Foreskin fibroblast (primary cell): ENCODE measurements at places on chromosomes 2 and 18.

DNA sequence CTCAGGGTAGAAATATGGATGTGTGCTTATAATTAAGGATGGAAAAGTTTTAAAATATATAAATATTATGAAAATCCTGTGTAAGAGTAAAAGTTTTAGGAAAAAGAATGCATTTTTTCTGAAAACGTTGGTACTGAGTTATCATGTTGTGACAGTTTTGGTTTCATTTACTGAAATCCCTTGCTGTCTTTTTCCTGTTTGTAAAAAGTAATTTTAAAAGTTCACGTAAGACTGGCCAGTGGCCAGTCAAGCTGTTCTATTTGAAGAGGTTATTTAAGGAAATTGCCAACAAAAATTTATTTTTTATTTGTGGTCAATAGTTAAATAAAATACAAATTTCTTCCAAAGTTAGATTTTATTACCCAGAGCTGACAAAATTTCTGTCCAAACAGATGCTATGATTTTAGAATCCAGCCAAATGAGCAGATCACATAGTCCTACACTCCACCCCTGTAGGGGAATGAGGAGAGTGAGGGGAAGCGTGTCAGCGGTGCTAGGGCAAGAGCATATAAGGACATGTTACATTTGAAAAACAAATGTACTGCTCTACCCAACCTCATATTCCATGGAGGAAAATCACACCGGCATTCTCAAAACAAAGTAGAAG, 297.8 kb upstream of the TFPI start:
- no peak for DNase-seq

DNA sequence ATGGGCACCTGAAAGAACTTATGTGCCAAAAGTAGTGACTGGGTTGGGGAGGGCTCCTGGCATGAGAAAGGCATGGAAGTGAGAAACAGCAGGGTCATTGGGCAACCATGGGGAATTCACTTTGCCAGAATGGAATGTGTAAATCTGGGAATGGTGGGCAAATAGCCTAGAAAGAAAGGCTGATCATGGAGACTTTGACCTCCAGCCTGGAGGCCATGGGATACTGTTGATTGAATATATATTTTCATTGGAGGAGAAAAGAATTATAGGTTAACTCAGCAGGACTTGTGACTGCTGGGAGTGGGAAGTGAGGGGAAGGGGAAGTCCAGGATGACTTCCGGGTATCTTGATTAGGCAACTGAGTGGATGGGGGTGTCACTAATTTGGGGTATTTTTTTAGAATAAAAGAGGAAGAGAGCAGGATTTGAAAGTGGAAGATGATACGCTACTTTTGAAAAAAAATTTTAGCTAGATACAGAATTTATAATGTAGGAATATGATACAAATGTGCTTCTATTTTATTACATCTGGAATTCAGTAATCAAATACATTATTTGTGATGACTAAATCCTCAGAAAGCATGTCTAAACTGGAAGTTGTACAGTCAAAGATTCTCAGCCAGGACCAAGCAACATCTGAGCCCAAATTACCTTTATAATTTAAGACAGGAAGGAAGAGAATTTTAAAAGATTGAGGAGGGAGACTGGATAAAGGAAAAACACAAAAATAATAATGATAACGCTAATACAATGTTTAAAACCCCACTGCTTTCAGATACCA, 116.2 kb downstream of the GATA6 start:
- DNase-seq: no peak

DNA sequence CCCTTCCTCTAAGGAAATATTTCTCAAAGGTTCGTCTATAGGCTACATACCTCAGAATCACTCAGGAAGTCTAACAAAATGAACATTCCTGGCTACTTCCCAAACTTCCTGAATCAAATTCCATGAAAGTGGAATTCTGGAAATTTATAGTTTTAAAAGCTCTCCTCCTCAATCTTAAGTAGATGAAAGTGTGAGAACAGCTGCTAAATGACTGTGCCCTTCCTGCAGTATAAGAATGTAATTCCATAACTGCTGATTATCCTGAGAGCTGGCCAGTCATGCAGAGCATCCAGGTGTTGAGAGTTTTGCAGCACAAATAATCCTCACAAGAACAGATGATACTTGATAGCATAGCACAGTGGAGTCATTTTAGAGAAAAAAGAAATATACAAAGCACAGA, 265.0 kb downstream of the KCNJ3 start:
- DNase-seq: no peak

DNA sequence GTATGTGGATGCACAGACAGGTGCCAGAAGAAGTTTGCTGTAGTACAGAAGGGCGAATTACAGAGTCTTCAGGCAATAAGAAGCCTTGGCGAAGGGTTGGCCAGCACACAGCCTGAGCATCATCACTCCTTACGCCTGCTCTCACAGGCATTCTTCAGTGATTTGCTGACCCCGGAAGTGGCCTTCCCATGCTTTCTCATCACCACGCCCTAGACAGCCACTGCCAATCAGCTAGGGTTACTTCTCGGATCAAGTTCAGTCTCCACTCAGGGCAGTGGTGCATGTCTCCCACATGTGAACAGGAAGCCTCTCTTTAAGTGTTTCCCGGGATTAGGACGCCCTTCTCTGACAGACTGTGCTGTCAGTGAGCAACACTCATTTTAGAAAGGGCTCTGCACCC, 81.8 kb downstream of the C1QL2 start:
- DNase-seq: no peak

DNA sequence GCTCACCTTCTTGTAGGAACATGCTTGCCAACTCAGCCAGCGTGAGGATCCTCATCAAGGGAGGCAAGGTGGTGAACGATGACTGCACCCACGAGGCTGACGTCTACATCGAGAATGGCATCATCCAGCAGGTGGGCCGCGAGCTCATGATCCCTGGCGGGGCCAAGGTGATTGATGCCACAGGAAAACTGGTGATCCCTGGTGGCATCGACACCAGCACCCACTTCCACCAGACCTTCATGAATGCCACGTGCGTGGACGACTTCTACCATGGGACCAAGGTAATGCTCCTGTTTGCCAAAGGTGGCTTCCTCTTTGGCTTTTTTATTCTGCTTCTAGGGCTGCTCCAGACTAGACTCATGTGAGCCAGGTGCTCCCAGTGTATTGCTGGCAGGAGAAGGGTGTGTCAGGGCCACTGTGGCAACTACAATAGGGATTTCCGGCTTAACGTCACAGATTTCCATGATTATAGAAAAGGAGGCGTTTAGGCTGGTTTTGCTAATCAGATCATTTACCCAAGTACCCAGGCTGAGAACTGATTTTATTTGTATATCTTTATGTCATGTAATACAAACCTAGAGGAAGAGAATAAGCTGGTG, 50.6 kb downstream of the DPYSL5 start:
- no peak for DNase-seq

- DNase-seq: no peak
Observed at GRCh38 chr2:17857021-17857420, 21.4 kb upstream of the KCNS3 start.

- peak; percentile 80 for DNase-seq
Observed at GRCh38 chr2:201116959-201117734, 1.2 kb downstream of the CFLAR start.

DNA sequence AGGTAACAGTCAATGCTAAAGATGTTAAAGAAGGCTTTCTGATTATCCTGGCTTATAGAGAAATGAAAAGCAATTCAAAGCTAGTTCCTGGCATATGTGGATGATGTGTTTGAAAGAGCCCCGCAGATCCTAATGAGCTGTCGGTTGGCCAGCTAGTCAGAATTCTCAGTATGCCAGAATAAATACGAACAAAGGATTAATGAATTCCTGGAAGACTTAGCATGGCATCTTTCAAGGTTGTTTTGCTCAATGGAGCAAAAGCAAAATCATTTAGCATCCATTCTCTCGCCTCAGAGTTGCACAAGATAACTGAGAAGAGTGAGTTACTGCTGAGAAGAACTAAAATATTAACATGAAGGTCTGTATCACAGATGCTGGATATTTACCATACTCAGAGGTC, 307.6 kb downstream of the RIT2 start:
- no peak for DNase-seq

DNA sequence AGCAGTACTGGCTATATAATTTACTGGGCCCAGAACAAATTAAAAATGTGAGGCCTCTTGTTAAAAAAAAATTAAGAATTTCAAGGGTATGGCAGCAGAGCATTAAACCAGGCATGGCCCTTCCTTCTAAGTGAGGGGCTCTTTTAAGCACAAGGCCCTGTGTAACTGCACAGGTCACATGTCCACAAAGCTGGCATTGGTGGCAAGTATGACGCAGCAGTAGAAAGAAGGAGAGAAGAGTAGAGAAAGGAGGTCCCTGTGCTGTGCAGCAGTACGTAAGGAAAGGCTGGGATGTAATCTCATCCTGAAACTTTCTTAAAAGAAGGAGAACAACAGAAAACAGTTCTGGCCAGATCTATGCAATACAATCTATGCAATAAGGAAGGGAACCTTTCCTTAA, 51.2 kb downstream of the MBD2 start:
- DNase-seq: no peak

DNA sequence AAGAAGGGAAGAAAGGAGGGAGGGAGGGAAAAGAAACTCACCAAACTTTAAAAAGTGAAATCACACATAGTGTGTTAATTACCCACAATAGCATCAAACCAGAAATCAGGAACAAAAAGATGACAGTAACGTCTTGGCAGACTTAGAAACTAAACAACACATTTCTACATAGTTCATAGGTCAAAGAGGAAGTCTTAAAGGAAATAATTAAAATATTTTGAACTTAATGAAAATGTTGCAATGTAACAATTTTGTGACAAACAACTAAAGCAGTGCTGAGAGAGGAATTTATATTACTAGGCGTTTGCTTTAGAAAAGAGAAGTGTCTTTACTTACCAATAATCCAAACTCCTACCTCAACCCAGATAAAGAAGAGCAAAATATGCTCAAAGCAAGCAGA, 505.0 kb upstream of the ID2 start:
- no peak for DNase-seq

GRCh38 chr18:31243740-31244512, 74.0 kb upstream of the DSG1 start:
- DNase-seq: no peak

DNA sequence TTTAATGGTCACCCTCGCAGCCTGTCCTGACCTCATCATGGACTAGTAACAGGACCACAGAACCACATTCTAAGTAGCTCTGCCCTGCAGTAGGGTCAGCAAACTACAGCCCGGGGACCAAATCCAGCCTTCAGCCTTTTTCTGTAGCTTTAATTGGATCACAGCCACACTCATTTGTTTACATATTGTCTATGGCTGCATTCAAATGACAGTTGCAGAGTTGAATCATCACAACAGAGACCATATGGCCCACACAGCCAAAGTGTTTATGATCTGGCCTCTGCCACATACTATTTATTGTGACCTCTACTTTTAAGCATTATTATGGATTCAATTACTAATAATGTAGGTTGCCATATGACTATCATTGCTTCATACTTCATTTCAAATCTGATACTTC, 47.7 kb downstream of the MAP3K19 start:
- no peak for DNase-seq

DNA sequence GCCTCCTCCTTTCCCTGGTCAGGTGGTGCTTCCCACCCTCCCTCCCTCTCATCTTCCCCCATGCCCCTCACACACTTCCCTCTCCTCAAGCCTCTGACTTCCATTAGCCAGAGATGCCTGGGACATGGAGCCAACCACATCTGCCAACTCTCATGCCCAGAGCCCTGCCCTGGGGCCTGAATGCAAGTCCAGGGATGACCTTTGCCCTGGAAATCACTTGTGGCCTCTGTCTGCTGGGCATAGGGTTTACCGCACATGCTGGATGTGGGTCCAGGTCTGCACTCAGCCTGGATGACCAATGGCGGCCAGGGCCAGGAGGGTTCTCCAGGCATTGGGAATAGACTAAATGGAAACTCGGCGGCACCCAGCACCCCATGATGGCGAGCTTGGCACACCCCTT, 98.9 kb downstream of the SEPTIN10 start:
- no peak for DNase-seq

DNA sequence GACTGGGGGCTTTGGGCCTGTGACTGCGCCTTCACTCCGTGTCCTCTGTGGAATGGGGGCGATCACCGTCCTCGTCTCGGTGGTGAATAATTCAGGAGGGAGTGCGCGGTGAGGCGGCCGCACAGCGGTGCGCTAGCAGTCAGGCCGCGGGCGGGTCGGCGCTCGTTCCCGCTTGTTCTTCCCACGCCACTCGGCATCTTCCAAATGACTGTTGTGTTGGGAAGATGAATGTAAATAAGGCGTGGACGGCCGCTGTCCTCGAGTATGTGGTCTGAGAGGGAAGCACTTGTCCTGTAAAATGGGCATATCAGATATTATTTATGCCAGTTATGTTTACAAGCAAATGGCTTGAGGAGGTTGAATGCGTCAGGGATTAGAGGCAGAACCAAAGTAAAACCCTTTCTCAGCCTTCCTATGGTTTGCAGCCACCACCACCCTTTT, 608 bp upstream of the VPS4B start:
- DNase-seq: no peak

GRCh38 chr2:69641887-69642708, 1.4 kb downstream of the AAK1 start:
- no peak for DNase-seq
